ENCODE measurements at places on chromosomes 1 and 21.
A peak's percentile ranks its signal among the peaks of the same experiment; 100 is the strongest.

DNA sequence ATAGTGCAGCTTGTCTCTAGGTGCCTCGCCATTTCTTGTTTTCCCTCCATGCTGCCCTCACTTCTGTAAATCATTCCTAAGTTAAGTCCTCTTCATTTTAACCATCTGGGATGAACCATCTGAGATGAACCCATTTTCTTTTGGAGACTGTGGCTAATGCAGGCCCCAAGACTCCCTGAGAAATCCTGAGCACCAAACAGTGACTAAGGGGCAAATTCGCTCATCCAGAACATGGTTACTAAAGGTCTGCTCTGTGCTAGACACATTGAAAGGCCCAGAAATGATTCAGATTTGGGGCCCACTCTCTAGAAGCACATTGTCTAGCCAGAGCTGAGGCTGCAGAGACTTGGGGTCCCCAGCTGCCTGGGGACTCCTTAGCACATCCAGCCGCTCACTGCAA, 151.9 kb upstream of the CTTNBP2NL start:
- DNase-seq: no peak

- DNase-seq: no peak
These were observed 61.4 kb downstream of the GORAB start for GRCh38 chr1:170593173-170594011.

- no peak for DNase-seq
These were observed 31.9 kb upstream of the DEGS1 start for GRCh38 chr1:224151117-224151516.

DNA sequence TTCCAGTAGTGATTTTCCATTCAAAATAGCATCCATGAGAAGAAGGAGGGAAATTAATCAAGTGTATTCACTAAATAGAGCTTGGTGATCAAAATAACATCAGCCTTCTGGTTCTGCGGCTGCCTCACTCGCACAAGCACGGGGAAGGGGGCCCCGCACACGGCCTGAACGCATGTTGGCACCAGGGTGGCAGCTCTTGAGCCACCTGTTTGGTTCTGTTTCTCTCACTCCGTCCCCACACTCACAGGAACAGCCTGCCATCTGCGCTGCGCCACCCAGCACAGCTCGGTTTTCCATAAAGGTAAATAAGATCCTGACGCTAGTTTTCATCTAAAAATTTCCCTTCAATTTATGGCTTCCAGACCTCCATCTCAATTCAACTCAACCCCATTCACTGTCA, 49.4 kb downstream of the TIAM1 start:
- DNase-seq: no peak

GRCh38 chr1:233904633-233905415, at the start of gene SLC35F3:
Gene SLC35F3 (plus strand): TSS chr1:233904676.
- DNase-seq: no peak

GRCh38 chr1:245541369-245541768, 386.6 kb downstream of the KIF26B start:
- DNase-seq: no peak

- DNase-seq: peak; percentile 13
These were observed 104.9 kb upstream of the TMPRSS2 start for GRCh38 chr21:41612674-41613532.

DNA sequence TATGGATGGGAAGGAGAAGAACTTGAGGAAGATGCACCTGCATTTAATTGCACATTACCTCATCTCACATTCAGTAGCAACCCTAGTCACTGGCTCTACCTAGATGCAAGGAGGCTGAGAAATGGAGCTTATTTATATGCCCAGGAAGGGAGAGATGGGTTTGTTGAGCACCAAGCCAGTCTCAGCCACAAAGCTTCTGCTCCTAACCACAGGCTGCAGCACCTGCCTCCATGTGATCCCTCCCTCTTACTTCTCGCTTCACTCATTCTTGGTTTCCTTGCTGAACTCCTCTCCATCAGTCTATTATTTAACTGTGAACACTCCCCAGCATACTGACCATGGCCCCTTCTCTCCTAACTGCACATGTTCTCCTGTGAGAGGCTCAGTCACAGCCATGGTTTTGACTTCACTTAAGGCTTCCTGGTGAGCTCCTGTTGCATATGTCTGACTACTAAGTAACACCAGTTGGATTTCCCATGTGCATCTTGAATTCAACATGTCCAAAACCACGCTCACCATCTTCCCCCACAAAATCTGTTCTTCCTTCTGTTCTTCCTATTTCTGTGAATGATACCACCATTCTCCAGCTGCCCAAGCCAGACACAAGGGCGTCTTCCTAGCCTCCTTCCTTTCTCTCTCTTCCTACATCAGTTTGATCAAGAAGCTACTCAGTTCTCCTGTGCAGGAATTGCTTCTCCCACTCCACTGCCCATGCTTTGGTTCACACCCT, 139.8 kb downstream of the AK5 start:
- DNase-seq: no peak

GRCh38 chr1:108034396-108034795, 69.4 kb upstream of the VAV3 start:
- no peak for DNase-seq

DNA sequence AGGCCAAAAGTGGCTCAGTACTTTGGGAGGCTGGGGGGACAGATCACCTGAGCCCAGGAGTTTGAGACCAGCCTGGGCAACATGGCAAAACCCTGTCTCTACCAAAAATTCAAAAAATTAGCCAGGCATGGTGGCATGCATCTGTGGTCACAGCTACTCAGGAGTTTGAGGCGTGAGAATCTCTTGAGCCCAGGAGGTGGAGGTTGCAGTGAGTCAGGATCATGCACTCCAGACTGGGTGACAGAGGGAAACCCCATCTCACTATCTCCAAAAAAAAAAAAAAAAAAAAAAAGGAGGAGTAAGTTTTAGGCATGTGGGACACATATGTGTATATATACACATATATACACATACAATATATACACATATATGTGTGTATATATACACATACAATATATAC, 165.3 kb upstream of the DPYD start:
- no peak for DNase-seq

DNA sequence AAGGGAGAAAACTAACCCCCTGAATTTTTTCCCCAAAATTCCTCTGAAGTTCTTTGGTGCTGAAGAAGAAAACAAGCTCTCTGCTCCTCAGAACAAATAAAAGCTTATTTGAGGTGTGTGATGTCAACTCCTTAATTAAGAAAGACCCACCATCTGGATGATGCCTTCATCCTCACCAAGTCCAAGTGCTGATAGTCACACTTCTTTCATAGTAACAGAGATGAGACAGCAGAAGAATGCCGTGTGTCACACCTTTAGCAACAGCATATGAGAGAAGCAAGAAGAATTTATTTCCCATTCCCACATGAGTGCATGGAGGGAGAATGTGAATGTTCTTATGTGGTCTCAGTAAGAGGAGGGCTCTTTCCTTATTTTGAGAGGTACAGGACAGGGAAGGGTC, 91.2 kb downstream of the TGFB2 start:
- DNase-seq: no peak

DNA sequence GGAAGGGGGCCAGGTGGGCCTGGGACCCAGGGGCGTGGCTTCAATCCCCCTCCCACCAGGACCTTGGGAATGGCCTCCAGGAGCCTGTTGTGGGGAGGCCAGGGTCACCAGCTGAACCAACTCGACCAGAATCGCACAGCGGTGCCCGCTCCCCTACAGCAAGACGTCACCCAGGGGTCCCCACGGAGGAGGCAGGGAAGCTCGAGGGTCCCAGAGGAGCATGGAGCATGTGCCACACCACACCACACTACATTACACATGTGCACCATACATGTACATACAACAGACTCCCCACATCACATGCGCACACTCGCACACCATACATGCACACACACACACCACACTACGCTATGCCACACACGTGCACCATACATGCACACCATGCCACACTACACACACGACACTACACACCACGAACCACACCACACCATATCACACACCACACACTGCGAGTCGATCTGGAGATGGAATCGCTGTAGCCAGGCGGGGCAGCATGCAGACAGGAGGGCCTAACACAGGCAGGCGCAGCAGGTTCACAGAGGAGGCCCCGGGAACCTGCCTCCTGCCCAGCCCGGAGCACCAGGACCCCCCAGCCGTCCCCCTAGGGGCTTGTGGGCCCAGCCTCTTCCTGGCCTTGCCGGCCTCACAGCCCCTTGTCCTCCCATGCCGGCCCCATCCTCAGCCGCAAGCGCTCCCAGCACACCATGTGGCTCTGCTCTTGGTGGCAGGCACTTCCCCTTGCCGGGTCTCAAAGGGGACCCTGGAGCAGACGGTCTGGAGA, 596 bp downstream of the ITGB2 start:
- DNase-seq: no peak

DNA sequence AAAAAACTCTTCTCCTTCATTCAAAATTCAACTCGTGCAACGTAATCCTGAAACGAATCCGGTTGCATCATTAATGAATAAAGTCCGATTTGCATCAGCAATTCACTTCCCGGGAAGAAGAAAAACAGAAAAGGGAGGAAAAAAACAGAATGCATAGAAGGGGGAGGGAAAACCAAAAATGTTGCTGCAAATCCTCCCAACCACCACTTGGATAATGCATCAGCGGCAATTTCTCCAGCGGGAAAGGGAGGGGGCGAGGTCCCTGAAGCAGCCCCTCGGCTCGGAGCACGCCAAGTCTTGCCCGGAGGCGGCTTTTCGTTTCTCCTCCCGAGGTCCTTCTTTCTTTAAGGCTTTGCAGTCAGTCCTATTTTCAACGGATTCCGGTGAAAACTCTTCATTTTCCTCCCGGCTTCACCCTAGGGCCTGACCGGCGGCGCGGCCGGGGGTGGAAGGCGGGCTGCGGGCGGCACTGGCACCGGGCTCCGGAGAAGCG, 723 bp downstream of the CDC42BPA start:
- no peak for DNase-seq

GRCh38 chr1:34290831-34291230, 114.1 kb downstream of the C1orf94 start:
- no peak for DNase-seq

DNA sequence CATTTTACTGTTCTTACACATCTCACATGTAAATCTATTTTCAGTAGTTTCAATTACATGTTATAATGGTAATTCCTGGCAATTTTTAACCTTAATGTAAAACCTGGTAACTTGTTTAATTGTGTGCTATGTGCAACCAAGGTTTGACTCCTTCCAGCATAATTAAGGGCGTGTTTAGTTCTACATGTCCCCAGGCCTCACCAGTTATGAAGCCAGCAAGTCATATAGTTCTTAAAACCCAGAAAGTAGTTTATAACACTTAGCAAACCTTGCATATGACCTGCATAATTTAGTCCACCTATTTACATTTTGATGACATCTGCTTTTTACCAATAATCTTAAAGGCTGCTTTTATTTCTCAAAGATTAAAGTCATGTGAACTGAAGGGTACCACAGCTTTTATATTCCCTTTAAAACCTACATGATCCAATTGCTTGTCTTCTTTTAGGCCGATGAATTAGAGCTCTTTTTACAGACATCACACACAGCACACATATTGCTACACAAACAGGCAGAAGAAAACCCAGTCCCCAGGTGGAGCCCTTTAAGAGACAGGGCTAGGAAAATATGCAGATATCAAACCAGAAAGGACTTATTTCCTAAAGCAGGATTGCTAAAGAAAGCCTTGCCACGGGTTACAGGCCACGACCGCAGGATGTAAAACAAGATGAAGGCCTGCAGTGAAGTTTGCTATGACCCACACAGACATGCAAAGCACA, 23.2 kb upstream of the SYCP1 start:
- no peak for DNase-seq

GRCh38 chr1:155729031-155729898, 40.4 kb downstream of the DAP3 start:
- DNase-seq: no peak
